Activated CD4-positive, alpha-beta T cell treated with anti-CD3 and anti-CD28 coated beads, Interleukin-10, Interleukin-2, amounts not matched to agents 100 ng/mL and 50 ng/mL, durations not matched to agents 16 hours and 8 hours (primary cell): ENCODE measurements at places on chromosomes 4 and X.

GRCh38 chr4:876780-877179, 50.9 kb upstream of the CPLX1 start:
- no peak for DNase-seq

- no peak for DNase-seq
Measured at GRCh38 chrX:46569621-46570020, 3.9 kb upstream of the CHST7 start.

- no peak for DNase-seq
Measured at GRCh38 chr4:155271557-155271956, 63.1 kb downstream of the NPY2R start.

DNA sequence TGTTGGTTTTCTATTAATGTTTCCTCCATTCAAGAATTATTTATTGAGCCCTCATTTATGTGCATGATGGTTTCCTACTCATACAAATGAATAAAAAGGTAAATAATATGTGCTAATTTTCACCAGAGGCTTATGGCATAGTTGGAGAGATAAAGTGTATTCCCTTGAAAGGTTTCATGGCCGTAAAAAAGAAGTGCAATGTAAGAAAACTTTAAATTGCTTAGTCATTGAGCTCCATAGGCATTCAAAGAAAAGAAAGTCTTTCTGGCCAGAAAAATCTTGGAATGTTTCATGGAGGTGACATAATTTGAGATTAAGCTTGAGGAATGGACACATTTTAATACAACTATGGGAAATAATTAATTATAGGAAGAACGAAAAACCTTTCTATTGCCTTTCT, 8.7 kb downstream of the KLHL4 start:
- DNase-seq: no peak

GRCh38 chr4:137367620-137368019, 164.7 kb downstream of the PCDH18 start:
- no peak for DNase-seq

GRCh38 chrX:17882680-17883079, 21.6 kb upstream of the RAI2 start:
- DNase-seq: no peak

DNA sequence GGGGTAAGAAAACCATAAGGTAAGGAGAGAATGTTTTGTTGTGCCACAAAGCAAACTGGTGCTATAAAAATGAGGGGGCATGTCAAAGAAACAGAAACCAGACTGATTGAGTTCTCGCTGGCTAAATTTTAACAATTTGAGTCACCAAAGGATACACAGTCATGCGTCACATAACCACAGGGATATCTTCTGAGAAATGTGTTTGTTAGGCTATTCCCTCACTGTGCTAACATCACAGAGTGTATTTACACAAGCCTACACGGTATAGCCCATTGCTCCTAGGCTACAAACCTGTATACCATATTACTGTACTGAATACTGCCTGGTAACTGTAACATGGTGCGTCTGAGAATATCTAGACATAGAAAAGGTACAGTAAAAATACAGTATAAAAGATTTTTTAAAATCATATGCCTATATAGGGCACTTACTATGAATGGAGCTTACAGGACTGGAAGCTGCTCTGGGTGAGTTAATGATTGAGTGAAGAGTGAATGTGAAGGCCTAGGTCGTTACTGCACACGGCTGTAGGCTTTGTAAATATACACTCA, 50.1 kb downstream of the FBXW7 start:
- DNase-seq: peak; percentile 92

GRCh38 chr4:8435656-8436121, 4.8 kb downstream of the ACOX3 start:
- DNase-seq: peak; percentile 59

DNA sequence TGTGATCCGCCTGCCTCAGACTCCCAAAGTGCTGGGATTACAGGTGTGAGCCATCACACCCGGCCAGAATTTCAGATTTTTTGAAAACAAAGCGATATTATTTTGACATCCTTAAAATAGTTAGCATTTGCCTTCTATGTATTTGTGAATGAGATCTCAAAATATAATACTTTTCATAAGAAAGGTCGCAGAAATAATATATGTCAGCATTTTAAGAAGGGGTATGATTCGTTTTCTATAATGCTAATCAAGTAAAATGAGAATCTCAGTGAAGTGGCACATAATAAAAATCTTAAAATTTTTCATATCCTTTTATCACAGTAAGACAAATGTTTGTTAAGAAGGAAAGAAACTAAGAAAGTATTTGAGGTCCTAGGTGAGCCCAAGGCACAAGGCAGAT, 52.2 kb downstream of the GRSF1 start:
- no peak for DNase-seq

- no peak for DNase-seq
Measured at GRCh38 chr4:182447767-182448280, 204.6 kb downstream of the TENM3 start.

DNA sequence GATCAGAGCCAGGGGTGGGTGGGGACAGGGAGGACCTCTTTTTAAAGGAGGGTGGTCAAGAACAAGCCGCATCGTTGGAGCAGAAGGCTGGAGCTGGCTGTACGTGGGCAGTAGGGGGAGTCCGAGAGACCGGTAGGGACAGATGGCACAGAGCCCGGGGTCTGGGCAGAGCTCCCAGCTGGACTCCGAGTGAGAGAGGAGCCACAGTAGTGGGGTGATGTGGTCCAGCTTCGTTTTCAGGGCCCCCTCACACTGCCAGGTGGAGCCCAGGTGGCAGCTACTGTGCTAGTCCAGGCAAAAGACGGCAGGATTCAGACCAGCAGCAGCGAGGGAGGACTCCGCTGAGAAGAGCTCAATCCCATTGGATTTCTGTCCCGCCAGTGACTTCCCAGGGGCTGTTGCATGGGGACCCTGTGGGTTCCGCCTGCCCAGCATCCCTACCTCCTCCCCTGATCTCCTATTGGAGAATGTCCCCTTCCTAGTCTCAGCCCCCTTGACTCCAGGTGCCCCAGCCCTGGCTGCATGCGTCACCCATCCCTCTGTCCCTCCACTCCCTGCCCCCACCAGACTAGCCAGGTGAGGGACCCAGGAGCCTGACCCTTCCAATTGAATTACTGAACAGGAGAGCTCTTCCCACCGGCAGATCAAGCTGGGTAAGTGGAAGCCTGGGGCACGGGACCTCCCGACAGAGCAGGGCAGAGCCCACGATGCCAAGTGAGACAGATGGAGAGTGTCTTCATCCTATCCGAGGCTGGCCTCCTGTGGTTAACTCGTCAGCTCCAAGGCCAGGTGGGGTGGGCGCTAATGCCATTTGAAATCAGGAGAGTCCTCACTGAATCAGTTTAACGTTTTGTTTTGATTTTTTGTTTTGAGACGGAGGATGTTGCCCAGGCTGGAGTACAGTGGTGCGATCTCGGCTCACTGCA, 2.9 kb downstream of the ARHGAP4 start:
- peak; percentile 48 for DNase-seq

- DNase-seq: no peak
Measured at GRCh38 chrX:57178605-57179004, 41.4 kb upstream of the SPIN2A start.

- DNase-seq: peak; percentile 18
Measured at GRCh38 chr4:104491481-104492182, 3.1 kb downstream of the CXXC4 start.

DNA sequence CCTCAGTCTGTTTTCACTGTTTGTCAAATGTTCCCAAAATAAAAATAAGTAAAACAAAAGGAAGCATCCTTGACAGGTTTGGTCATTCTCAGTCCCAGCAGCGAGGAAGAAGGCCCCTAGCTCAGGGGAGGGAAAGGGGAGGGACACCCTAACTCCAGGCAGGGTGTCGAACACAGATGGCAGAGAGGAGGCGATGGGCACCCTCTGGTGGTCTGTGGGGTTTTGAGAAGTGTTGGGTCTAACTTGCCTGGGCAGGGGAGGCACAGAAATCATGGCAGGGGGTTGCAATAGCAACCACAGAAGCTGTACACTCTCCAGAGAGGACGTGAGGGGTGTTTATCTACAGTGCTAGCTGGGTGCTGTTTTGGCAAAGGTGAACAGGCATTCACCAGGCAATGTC, 229.8 kb upstream of the SFRP2 start:
- peak; percentile 4 for DNase-seq

- no peak for DNase-seq
Measured at GRCh38 chr4:4420421-4420820, 33.5 kb downstream of the NSG1 start.

GRCh38 chrX:136742721-136743379, 37.9 kb downstream of the ARHGEF6 start:
- no peak for DNase-seq

DNA sequence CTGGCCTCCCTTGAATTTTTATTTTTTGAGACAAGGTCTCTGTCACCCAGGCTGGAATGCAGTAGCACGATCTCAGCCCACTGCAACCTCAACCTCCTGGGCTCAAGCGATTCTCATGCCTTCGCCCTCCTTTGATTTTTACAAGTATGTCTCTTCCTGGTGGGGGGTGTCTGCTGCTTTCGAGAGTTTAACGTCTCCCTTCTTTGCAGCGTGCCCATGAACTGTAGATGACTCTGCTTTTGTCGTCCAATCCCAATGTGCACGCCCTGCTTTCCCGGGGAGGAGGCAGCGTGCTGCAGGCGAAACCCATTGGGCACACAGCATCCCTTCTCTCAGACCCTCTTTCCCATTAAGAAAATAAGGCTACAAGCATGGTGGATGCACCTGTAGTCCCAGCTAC, 7.0 kb downstream of the PRKX start:
- DNase-seq: no peak

DNA sequence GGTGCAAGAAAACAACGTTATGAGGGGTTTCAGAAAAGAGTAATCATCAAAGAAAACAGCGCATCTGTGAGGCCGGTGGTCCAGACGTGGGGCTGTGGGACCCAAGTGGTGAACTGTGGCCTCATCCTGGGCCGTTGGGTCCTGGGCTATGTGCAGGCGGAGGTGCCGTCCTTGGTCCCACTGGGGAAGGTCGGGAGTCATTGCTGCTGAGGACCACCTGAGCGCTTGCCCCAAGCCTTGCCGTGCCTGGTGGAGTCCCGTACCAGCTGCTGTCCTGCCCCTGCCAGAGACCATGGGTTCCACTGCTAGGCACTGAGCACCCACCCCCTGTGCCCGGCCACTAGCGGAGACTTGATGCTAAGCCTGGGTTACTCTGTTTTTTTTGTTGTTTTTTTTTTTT, 25.5 kb upstream of the UVSSA start:
- DNase-seq: no peak

DNA sequence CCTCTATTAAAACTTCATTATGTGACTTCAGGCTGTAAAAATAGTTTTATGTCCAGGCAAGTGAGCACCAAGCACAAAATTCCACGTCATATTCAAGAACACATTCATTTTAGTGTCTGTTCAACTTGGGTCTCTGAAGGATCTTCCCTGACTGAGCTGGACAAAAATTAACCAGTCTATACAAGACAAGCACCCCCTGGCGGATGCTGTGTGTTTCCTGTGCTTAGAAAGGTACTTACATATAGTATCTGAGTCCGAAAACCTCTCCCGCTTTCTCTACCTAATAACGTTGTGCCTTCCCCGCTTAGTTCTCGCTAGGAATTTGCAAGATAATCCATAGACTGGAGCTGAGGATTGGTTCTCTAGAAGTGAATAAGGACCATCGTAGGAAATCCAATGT, 2214.5 kb upstream of the TENM3 start:
- peak; percentile 2 for DNase-seq

DNA sequence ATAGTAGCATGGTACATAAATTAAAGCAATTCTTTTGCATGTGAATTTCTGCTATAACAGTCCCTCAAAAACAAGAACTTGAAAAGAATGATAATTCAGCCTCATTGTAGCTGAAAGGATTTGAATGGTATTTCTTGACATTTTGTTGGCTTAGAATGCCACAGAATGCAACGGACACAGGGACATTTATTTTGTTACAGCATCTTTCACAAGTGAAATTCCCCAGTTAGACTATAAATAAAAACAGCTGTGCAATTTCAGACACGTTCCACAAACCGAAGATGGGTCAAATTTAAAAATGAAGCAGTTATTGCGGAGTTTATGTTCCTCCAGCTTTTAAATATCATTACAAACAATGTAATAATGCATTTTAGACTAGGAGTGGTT, 82.8 kb upstream of the AMELX start:
- no peak for DNase-seq

DNA sequence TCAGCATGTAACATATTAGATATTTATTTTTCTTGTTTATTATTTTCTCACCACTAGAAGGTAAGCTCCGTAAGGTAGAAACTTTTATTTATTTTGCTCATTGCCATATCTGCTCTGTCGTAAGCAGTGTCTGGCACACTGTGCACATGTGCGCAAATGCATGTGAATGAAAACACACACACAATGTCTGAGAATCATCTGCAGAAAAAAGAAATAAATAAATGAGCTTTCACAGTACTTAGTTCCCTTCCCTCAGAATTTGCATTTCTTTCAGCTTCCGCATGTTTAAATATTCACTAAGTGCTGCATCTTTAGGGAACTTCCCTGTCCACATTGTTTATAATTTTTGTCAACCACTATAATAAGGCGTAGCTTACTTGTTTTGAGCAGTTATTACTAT, 963.0 kb upstream of the PABPC4L start:
- no peak for DNase-seq

DNA sequence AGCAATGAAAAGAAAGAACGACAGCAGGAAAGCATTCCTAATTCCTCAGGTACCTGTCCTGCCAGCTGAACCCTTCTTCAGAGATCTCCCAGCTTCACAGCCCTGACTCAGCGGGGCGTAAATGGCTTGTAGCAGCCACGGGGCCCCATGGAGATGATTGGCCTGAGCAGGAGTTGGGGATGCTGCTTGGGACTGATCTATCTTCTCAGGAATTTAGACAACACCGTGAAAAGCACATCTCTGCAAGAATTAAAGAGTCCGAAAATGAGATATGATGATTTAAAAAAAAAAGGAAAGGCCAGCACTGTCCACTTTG, 22.5 kb upstream of the SLC25A4 start:
- no peak for DNase-seq

GRCh38 chr4:125316401-125316790, 1.6 kb downstream of the FAT4 start:
- no peak for DNase-seq

- DNase-seq: no peak
Measured at GRCh38 chr4:95068401-95068800, 310.6 kb downstream of the BMPR1B start.

DNA sequence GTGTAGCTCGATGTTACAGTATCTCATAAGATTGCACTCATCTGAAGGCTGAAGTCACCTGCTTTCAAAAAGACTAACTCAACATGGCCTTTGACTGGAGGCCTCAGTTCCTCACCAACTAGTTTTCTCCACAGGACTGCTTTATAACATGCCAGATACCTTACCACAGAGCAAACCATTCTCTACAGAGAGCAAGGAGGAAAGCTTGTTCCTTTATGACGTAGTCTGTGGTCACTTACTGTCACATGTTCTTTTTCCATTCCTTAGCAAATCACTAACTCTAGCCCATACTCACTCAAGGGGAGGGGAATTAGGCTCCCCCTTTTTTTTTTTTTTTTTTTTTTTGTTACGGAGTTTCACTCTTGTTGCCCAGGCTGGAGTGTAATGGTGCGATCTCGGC, 3.2 kb downstream of the THAP9 start:
- peak; percentile 67 for DNase-seq

GRCh38 chrX:10119399-10119990, 37.3 kb upstream of the CLCN4 start:
- peak; percentile 84 for DNase-seq
